NCI-H1092 (cell line): ENCODE measurements at places on chromosomes 1 and 21.

GRCh38 chr1:53627031-53627430, 111.9 kb downstream of the GLIS1 start:
- no peak for DNase-seq

DNA sequence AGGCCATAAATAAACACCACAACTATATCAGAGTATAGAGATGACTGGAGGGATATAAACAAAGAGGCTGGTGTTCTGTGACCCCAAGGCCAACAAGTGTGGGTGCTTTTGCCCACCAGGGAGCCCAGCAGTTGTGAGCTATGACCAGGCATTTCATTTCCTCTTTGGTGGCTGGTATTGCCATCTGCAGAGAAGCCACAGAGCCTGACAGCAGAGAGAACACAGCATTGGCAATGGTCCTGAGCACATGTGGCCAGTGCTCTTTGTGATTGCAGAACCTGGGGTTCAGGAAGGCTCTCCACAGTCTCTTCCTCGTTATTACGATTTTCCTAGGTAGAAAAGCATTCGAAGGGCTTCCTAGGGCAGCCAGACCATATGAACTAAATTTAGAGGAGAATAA, 112.3 kb downstream of the TM2D1 start:
- DNase-seq, result no peak

GRCh38 chr1:76786222-76786621, 81.1 kb upstream of the ST6GALNAC5 start:
- no peak for DNase-seq

- DNase-seq, result no peak
Measured at GRCh38 chr1:72516826-72517225, 234.5 kb upstream of the NEGR1 start.

- DNase-seq, result no peak
Measured at GRCh38 chr1:217910791-217911320, 279.7 kb downstream of the SPATA17 start.

- DNase-seq, result no peak
Measured at GRCh38 chr1:159989581-159989980, 35.5 kb upstream of the SLAMF9 start.
